ENCODE measurements at places on chromosomes 7 and 10.

- DNase-seq: no peak
Measured at GRCh38 chr7:50591480-50592438, 26.6 kb upstream of the DDC start.

DNA sequence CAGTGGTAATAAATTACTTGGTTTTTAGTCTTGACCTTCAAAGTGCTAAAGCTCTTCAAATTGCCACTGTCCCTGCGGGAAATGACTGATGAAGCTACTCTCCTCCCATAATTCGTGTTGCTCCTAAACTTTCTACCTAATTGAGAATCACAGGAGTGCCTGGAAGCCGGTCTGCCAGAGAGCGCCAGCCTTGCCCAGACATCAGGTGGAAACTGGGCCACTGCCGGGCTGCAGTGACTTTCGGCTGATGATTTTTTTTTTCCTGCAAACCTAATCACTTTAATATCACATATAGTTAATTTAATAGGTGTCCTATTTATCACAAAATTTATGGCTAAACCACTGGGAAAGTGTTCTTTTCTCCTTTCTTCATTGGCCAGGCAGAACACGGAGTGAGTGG lies 59.6 kb upstream of the UBE3C start:
- no peak for DNase-seq

- DNase-seq: no peak
Measured at GRCh38 chr10:125592897-125593296, 90.1 kb downstream of the TEX36 start.

DNA sequence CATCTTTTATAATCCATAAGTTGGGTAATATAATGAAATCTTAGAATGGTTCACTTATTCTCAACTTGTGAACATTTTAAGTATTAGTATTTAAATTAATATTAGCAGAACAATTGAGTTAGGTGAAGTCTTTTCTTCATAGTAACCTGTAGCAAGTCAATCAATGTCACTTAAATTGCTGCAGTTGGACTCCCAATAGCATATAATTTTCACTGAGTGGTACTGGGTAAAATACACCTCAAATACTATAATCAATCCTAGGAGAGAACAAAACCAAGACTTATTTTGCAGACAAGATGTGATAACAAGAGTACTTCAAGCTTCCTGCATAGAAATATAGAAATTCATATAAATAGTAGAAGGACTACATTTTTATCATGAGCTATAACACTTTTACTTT lies 677.9 kb upstream of the LRRN3 start:
- no peak for DNase-seq

DNA sequence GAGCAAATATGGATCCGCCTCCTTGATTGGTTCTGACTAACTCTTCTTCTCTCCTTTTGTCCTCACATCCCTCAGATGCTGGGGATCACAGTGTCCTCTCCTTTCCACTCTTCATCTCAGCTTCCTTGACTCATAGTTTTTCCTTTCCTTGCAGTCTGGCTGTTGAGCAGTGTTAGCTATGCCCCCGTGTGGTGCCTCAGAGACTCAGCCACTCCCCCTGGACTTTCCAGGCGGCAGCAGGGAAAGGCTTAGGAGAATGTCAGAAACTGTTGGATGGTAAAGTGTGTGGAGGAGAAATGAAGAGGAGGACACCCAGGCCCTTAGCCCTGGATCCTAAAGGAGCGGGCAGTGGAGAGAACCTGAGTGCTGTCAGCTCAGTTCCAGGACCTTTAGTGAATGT lies 267.5 kb downstream of the CELF2 start:
- no peak for DNase-seq

DNA sequence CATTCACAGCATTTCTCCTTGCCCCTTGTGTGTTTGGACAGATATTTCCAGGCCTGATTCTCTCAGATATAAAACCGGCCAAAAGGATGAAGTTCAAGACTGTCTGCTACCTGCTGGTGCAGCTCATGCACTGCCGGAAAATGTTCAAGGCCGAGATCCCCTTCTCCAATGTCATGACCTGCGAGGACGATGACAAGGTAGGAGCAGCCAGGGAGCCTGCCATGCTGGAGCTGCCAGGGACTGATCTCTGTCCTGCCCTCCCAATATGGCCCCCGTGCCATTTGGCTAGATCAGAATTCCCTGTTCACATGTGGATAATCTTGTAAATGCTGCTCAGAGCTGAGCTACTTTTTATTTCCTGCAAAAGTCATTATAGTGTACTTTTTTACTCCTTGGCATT lies 87.8 kb downstream of the ADCY1 start:
- no peak for DNase-seq

DNA sequence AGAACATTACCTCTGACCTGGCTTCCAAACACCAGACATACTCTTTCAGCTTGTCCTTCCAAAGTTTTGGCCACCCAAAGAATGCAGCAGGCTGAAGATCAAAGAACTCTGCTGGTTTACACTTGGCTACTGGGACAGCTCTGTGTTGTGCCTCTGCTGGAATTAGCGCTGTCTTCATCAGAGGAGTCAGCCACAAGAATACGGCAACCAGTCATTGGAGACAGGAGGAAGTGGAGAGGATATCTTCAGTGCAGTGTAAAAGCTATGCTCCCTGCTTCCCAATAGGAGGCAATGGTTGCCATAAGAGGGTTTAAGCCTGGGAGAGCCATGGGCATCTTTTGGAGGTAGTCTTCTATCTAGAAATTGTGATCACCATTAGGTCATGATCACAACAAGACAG lies 126.7 kb upstream of the WNT16 start:
- no peak for DNase-seq

DNA sequence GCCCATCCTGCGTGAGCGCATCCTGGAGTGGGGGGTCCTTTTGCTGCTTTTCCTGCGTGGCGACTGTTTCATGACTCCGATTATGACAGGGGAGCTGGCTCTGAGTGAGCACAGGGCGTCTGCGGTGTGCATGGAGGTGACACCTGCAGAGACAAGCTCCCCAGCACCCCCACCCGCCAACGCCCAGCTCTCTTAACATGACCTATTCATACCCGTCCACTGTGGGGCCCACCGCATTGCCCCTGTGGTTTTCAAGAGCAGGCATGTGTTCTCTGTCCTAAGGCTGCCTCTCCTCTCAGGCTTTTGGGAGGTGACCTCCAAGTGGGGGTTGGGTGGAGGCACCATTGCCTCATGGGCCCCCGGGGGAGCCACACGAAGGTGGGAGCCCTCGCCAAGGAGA lies 500.7 kb downstream of the TCERG1L start:
- no peak for DNase-seq

DNA sequence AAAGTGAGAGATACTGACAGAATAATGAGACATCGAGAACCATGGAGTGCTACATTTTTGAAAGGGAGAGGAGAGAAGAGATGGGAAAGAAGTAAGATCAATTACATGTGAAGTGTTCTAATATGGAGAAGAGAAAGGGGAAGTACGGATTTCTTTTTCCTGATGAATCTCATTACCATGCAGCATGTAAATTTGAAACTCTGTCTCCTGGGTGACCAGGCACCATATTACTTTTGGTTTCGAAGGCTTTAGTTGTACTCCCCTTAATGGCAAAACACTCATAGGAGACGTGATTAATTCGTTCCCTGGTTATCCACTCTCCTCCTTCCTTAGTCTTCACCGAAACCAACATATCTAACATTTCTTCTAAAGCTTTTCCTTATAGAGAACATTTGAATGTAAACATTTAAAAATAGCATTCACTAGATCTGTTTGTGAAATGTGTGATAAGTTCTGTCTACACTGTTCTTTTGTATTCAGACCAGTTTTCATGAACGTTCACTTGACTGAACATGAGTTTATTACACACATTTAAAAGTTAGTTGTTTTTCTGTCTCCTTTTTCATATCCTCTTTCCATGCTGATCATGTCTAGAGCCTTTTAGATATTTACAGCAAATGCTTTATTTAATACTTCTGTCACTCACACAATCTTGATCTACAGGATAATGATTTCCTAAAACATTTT lies 80.2 kb upstream of the MSRB2 start:
- DNase-seq: no peak

- no peak for DNase-seq
Measured at GRCh38 chr7:4621396-4621795, 60.7 kb upstream of the FOXK1 start.

GRCh38 chr10:80856186-80856585 lies 318.5 kb downstream of the SH2D4B start:
- DNase-seq: no peak

GRCh38 chr7:140245611-140246105 lies 68.9 kb upstream of the KDM7A start:
- no peak for DNase-seq

GRCh38 chr7:8566016-8566415 lies 132.6 kb downstream of the NXPH1 start:
- no peak for DNase-seq
